ENCODE measurements at places on chromosomes 4 and X.
A peak's percentile ranks its signal among the peaks of the same experiment; 100 is the strongest.

GRCh38 chr4:13089659-13089998 is 394.5 kb downstream of the RAB28 start:
- no peak for DNase-seq

- no peak for DNase-seq
Measured at GRCh38 chrX:11367609-11368430, 74.6 kb downstream of the AMELX start.

- no peak for DNase-seq
Measured at GRCh38 chr4:119189638-119190037, 22.9 kb upstream of the USP53 start.

DNA sequence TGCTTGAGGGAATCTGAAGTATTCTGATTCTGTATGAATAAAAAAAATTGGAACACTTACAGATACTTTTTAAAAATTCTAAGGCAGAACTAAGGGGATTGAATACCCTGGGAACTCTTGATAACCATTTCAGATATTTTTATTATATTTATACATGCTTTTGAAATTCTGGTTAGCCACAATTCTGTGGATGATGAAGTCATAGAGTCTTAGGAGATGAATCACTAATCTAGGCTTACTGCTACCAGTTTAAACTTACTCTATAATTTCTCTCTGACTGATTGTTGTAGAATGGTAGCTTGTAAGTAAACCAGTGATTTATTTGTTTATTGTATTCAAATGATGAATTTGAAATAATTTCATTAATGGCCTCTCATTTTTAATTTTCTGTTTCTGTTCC is 11.4 kb upstream of the SLAIN2 start:
- DNase-seq, result no peak

GRCh38 chr4:120144634-120145033 is 78.0 kb upstream of the MAD2L1 start:
- no peak for DNase-seq

- no peak for DNase-seq
Measured at GRCh38 chrX:110743679-110744340, 51.8 kb downstream of the CHRDL1 start.

DNA sequence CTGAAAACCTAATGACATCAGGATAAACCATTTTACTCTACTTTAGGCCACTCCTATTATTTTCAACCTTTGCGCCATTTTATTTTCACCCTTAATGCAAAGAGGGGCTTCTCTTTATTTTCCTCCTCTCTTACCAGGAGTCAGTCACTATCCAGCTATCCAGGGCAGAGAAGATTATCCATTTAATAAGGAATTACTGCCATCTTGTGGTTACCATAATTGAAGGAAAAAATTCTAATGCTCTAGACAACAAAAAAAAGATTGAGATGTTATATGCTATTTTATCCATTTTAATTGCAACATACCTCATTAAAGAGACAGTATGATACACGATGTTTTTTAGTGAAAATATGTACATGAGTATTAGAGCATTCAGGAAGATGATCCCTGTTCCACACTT is 514.5 kb upstream of the FAM241A start:
- no peak for DNase-seq

DNA sequence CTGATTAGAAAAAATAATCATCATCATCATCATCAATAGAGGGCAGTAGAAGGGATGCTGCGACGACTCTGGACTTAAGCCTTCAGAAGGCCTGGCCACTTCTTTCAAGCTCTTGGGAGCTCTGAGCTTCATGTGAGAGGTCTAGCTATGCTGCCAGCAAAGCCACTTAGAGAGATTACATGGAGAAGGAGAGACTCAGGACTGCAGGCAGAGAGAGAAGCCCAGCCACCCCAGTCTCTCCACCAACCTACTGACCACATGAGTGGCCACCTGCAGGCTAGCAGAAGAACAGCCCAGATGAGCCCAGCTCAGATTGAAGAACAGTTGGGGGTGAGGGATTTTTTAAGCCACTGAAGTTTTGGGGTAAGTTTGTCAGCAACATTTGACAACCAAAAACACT is 17.1 kb upstream of the TMEM150C start:
- DNase-seq, result no peak

- DNase-seq, result no peak
Measured at GRCh38 chr4:24279469-24279868, 304.9 kb downstream of the DHX15 start.

- no peak for DNase-seq
Measured at GRCh38 chr4:1579001-1579900, 104.9 kb downstream of the FAM53A start.

DNA sequence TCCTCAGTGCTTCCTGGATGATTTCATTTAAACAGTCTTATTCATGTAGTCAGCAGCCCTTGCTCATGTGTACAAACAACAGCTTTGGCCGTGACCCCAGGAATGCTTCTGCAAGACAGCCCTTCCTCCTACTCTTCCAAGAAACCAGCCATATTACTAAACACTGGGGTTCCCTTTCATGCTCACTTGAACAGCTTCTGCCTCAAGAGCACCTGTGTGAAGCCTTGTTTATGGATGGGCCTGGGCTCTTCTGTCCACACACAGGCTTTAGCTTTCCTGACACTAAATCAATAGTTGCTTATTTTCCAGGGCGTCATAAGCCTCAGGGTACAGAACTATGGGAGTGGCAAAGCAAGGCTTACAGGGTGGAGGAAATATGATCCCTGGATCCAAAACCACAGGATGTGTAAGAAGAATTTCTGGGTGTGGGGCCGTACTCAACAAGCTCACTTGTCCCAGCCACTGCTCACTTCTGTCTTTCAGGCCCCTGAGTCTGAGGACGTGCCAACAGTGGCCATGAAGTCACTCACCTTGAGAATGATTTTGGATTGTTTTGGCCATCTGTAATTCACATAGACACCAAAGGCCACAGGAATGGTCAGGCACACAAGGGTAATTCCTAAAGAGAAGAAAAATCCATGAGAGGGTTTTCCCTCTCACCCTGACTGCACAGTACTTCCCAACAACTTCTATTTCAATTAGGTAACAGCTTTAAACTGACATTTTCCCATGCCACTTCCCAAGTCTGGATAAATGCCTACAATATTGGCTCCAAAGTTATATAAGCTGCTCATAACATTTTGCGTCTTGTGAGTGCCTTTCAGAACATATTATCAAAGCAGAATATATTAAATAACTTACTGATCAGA is 17.7 kb downstream of the SLC10A6 start:
- DNase-seq, result no peak

DNA sequence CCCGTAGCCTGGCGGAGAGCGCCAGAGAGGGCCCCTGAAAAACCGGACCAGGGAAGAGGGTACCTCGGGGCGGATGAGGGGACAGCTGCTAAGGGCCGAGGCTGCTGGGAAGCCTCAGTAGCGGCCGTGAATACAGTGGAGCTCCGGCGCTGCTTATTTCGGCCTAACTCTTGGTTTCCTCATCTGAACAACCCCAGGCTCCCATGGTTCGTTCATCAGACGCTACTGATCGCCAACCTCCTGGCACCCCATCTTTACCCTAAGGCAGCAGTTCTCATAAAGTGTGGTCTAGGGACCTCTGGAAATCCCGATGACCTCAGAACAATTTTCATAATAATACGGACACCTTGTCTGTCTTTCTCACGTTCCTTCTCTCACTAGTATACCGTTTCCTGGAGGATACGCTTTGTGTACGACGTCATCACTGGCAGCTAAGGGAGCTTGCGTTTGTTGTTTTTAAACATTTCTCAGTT is 645 bp upstream of the RAB28 start:
- DNase-seq, result no peak

DNA sequence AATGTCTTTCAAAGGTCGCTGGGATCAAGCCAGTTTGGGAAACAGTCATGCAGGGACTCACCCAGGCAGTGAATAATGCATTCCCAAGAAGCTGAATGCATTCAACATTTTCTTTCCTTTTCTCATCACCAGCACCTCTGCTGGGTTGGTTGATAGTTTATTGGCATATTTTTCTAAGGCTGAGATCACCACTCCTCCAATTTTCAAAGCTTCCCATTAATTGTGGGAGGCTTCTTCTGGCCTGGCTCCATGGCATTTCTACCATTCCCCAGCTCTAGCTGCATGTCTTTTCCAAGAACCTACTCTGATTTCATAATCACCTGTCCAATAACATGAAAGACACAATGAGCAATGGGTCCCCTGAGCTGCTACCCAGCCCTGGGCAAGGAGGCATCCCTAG is 35.8 kb downstream of the CHRDL1 start:
- DNase-seq, result no peak

DNA sequence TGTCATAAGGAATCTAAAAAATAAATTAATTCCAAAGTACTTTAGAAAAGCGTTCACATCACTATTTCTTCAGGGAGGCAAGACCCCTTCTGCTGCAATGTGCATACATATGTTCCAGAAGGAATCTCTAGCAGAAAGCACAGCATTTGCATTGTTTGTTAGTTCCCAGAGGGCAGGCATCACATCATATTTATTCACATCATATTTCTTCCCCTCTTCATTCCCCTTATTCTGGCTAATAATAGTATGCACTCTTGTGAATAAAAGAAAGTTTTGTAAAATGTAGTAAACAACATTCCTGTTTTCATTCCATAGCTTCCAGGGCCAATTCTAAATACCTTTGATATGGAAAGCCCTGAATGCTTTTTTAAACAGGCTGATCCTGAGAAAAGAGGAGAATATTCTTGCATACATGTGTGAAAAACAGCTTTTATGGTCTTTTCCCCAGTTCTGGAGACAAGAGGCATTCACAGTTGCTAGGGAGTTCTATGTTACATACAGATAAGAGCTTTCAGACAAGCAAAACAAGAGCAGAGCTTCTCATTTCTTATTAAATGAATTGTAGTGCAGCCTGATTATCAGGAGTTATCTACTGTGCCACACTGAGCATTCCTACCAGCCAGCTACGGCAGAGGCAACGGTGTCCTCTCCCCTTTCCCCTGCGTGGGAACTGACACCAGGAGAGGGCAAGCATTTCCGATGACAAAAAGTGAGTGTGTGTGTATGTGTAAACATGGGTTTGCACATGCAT is 15.2 kb downstream of the GATB start:
- no peak for DNase-seq

DNA sequence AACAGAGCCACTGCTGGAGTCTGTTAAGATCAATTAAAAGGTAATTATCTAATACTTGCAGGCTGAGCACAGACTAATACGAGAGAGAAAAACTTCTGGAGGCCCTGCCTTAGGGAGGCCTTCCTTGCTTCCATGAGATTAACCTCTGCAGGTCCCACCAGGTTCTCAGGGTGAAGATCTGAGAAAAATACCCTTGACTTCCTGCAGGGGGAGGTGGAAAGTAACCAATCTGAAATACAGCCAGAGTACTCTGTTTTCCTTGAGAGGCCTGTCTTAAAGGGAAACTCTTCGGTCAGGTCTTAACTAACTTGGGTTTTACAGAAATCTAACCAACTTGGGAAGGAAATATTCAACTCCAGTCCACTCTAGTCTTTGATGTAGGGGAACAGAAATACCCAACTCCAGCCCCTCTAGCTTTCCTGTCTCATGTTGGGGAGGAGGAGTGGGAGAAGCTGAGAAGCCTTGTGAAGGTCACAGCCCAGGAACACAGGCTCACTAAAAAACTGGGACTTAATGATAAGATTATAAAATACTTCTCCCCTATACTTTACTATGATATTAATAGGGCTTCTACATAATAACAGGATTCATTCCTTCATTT is 77.1 kb downstream of the TBCK start:
- peak; percentile 2 for DNase-seq

DNA sequence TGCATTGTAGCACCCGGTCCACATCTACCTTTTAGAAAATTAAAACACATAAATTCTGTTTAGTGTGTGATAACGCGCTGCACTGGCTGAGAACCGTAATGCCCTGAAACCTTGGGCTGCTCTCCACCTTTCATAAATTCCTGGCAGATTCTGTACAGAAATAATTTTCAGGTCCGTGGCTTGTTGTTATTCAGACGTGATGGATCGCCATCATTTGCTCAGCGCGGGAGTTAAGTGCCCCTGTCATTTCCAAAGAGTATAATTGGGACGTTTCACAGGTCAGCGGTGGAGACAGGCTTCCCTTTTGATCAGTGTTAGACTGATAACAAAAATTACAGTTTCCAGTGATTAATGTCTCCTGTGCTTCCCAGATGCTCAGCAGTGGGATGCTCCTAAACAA is 16.5 kb downstream of the UVSSA start:
- DNase-seq, result no peak

DNA sequence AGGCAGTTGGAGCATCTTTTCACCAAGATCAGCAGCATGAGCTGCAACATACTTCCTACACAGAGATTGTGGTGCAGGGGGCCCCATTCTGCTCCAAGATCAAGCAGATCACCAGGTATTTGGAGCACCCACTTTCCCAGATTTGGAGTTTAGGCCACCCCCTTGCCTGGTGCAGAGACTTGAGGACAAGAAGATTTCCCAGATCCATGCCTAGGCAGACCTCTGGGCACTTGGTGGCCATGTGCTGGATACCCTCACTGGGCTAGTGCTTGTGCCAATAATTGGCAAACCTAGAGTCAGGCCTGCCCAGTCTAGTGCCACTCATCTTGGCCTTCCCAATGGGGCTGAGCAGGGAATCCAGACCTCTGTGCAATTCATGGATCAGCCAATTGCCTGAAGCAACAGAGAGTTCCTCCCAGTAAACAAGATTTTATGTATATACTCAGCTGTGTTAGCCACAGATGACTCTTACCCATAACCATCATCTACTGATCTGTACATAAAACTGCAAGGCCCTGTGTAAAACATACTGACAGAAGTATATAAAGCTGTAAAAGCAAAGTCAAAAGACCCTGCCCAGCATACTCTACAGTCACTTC is 228.4 kb upstream of the EMCN start:
- no peak for DNase-seq

DNA sequence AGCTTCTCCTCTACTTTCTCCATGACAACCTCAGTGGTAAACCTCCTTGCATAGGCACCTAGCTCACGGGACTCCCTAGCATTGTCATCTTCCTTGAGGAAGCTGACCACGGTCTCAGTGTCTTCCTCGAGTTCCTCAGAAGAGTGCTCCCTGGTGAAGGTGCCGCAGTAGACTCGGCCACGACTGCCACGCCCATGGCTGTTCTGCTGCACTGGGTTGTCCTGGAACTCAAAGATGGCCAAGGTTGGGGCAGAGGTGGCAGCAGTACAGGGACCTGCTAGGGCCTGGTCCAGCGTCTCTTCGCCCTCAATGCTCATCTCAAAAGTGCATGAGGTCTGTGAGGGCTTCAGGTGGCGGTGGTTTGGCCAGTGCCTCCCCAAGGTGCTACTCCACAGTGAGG is 147.9 kb upstream of the ARHGEF9 start:
- DNase-seq, result no peak

GRCh38 chrX:43643201-43643600 is 12.9 kb upstream of the MAOA start:
- DNase-seq, result no peak

- DNase-seq, result no peak
Measured at GRCh38 chrX:14920196-14920595, 47.0 kb downstream of the MOSPD2 start.

- DNase-seq, result no peak
Measured at GRCh38 chr4:21198683-21199082, 498.4 kb downstream of the PACRGL start.

- DNase-seq, result no peak
Measured at GRCh38 chr4:17230727-17231126, 281.2 kb downstream of the QDPR start.

GRCh38 chr4:144174401-144175067 is 34.0 kb upstream of the GYPA start:
- DNase-seq, result no peak

GRCh38 chr4:10106421-10107039 is 10.1 kb downstream of the WDR1 start:
- no peak for DNase-seq

Measured in left renal cortex interstitium (tissue), 4 donors.